ENCODE measurements at places on chromosomes 1 and 21.

GRCh38 chr1:227545361-227545760 lies 18.0 kb upstream of the ZNF678 start:
- no peak for DNase-seq

DNA sequence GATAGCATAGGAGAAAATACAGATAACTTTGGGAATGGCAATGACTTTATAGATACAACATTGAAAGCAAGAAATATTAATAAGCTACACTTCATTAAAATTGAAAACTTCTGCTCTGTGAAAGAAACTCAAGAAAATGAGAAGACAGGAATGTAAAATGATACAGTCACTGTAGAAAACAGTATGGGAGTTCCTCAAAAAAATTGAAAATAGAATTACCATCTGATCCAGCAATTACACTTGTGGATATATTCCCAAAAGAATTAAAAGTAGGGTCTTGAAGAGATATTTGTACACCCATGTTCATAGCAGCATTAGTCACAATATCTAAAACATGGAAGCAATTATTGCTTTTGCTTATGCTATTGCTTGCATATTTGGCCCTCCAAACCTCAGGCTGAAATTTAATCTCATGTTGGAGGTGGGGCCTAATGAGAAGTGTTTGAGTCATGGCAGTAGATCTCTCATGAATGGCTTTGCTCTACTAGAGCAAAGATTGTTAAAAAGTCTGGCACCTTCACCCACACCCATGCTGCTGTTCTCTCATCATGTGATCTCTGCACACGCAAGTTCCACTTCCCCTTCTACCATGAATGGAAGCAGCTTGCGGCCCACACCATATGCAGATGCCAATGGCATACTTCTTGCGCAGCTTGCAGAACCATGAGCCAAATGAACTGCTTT lies 15.3 kb upstream of the AHCYL1 start:
- no peak for DNase-seq

- no peak for DNase-seq
These were observed 1163.4 kb upstream of the TMPRSS15 start for GRCh38 chr21:19566975-19567374.

GRCh38 chr1:230315099-230315498 lies 111.0 kb downstream of the PGBD5 start:
- no peak for DNase-seq

DNA sequence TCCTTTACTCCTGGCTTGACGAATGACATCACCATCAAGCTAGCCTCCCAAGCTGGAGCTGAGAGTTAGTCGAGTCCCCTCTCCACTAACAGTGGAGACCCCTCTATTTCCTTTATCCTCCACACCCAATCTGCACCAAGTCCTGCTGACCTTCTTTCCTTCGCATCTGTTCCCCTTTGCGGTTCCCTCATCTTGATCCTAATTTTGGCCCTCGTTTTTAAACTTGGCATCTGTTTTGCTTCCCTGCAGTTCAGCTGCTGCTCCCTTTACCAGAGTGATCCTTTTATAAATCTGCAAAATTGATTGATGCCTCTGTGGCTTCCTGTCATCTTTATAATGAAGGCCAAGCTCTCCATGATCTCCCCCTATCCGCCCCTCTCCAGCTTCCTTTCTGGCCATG lies 49.0 kb upstream of the TSPAN2 start:
- no peak for DNase-seq

DNA sequence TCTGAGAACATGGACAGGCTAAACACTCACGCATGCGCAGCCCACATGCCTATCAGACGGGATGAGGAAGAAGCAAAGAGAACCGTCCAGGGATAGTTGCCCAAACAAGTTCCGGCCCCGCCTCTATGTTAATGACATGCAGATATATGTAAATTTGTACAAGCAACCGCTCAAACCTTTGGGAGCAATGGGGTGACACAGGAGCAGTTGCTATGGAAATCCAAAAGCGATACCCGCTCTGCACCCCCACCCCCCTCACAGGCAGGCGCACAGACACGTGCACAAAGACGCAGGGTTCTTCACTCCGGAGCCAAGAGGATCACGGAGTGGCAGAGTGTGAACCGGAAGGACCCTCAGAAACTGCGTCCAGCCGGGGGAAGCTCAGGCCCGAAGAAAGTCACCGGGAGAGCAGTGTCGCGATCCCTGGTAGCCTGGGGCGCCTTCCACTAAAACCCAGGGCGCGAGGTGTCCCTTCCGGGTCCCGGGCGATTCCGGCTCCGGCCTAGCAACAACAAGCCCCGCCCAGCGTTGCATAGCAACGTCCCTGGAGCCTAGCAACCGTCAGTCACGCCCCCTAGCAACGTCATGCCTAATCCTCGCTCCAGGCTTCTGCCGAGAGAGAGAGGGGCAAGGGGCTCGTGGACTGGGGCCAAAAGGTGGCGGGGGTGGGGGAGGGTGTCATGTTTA lies 24.1 kb upstream of the ADGRB2 start:
- no peak for DNase-seq

DNA sequence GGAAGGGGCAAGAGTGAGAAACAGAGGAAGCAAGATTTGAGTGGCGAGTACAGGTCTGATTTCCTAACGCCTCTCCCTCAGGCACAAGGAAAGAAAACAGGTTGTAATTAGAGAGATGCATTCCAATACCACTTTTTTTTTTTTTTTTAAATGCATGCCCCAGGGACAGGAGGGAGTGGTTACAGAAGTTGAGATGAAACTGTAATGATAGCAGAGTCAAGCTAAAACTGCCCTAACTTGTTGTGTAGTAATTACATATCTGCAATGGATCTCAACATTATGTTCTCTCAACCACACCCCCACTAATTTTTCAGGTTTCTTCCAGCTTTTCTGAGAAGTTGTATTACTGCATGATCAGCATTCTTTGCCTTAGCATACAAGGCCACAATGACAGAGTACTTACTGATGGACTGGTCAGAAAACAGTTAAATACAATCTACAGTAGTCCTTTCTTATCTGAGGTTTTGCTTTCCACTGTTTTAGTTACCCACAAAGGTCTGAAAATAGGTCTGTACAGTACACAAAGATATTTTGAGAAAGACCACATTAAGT lies 5.5 kb downstream of the ETV3 start:
- DNase-seq: no peak

DNA sequence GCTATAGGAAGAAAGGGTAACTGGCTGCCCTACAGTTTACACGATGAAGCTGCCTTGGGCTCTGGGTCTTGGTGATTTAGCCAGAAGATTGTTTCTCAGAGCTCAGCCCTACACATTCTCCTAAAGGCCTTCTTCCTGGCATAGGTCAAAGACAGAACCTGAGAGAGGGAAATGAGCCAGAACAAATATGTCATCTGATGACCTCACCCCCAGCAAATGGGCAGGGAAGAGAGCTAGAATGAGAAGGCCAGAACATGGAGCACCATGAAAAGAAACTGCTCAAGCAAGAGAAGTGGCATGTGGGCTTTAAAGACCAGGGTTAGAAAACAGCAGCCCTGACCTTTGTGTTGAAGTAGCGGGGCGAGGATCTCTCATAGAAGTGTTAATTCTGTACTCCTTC lies 5.5 kb upstream of the ILDR2 start:
- DNase-seq: no peak

- DNase-seq: no peak
These were observed 76.9 kb downstream of the EPS15 start for GRCh38 chr1:51442198-51442597.

DNA sequence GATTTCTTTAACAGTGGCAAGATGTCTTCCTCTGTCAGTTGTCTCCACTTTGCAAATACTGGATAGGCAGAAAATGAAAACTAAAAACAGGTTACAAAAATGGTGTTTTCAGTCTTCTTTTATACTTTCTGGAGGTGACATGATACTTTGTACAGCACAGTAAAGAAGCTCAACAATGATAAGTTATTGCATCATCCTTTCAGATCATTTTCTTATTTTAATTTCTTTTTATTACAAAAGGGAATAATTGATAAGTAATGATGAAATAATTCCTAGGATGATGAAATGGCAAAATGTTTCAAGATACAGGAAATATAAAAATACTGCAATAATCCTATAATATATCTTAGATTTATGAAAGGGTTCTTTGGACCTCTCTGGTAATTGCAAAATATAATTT lies 16.5 kb downstream of the GORAB start:
- DNase-seq: no peak

GRCh38 chr1:233707153-233707879 lies 93.4 kb downstream of the KCNK1 start:
- DNase-seq: no peak

DNA sequence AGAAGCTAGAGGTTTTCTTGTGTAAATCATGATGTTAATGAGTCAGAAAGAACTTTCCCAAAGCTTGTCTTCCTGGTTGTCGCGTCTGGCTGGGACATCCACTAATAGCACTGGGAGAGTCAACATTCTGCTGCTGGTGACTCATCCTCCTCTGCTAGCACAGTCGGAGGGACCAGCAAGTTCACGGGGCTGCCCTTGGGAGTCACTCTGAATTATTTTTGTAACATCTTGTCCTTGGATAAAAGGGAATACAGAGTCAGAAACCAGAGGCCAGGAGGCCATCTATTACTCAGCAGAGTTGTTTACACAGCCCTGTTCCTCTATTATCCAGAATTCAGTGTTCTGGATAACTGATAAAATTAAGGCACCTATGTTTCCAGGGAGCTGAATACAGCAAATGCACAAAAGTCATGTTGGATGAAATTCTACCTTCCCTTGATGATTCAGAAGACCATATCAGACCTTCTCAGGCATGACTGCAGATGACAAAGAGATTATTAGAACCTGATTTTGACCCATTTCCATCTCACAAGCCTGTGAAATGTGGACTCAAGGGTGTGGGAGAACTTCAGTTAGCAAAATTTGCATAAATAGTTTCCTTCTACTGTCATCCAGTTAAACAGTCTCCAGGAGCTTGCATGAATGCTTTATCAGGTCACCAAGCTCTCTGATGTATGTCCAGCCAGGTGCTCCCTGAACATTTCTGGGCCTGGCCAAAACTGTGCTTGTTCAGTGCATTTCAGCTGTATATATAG lies 68.1 kb downstream of the JAK1 start:
- DNase-seq: no peak

- DNase-seq: no peak
These were observed 2.7 kb downstream of the DHRS3 start for GRCh38 chr1:12615159-12615864.

- no peak for DNase-seq
These were observed 1.4 kb upstream of the SKI start for GRCh38 chr1:2226525-2227345.

DNA sequence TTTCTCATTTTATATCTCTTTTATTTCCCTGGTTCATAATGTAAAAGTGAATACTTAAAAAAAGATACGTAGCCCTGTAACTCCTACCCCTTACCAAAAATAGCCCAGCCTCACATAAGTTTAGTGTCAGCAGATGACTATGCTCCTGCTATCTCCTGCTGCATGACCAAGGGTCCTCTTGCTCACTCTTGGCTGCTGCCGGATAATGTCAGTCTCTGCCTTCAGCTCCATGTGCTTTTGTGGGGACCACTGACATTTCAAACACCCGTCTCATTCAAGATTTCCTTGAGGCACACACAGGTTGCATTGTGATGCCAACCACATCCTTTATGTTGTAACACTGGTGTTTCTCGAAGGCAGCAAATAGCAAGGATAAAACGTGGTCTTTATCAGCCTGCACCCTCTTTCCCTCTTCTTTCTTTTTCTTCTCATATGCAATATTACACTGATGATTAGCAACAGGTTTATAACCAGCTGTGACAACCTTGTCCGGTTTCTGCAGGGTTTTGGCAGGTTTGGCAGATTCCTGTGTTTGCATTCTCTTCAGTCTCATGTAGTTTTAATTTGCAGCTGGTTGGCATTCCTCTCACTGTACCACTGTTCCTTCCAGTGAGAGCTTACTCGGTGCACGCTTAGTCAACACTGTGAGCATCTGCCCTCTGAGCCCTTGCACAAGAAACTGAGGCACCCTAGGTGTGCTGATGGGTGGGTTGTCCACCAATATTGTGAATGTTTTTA lies 62.2 kb downstream of the ZNF684 start:
- no peak for DNase-seq

GRCh38 chr1:37038227-37039093 lies 4.1 kb upstream of the GRIK3 start:
- no peak for DNase-seq

DNA sequence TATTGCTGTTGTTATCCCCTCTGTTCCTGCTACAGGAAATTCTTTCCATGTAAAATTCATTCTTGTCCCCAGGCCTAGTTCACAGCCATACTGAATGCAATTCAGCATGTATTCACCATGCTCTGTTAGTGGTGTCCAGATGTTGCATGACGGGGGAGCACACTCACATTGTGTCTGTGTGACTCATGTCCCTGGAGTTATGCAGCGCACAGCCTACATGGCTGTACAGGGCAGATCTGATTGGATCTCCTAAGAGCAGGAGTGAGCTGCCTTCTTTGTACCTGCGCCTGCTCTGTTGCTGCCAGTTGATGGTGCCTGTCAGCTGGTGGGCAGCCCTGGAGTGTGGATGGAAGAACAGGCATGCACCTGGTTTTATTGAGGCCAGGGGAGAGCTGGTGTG lies 17.6 kb downstream of the HTR6 start:
- no peak for DNase-seq

DNA sequence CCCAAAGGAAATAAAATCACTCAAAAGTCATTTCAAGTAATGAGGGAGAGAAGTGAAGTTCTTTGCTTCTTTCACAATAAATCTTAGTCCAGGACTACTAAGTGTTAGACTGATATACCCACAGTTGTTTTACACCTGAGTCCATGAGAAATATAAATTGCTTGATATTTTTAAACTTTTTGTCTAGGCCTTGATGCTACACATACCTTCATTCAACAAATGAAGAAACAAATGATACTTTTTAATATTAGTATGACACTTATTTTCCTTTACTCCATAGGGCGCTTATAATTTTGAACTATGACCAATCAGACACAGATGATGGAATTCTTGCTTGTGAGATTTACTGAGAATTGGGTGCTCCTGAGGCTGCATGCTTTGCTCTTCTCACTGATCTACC lies at the start of gene OR14K1:
TSS of gene OR14K1 (plus strand) at position 301 of the 400 bp plus-strand sequence. CDS start at position 301, 0 bp downstream.
- DNase-seq: no peak

DNA sequence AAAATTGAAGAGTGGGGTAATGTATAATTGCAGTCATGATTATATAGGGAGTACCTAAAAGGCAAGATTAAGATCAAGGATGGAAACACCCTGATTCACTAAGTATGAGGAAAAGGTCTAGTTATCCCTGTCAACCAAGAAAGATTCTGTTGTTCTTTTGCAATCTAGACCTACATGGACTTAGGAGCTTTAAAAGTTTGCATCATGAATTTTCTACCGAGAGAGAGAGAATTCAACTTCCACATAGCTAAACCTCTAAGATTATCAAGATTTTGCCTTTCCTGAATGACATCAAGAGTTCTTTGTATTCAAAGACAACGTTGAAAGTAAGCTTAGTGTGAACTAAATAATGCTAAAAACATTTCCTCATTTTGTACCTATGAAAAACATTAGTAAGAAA lies 78.8 kb upstream of the RBM34 start:
- no peak for DNase-seq

DNA sequence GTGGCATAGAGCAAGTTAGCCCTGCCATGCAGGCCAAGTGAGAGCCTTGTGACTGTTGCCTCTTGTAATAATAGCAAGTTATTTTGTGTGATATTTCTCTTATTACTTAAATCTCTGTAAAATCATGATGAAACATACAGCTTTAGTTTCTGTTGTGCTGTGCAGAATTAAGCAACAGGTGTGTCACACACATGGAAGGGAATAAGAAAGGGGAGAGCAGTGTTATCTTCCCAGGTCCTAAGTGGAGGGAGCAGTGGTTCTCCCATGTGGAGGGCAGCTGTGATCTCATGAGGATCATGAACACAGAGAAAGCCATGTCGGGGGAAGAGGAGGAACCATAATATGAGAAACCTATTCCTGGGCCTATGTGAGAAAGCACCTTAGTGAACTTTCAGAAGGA lies 25.2 kb upstream of the SCYL3 start:
- DNase-seq: no peak

- DNase-seq: no peak
These were observed 228.9 kb downstream of the KIF26B start for GRCh38 chr1:245383396-245384330.
